Amniotic stem cell (primary cell): ENCODE measurements at places on chromosomes 2 and 18.

GRCh38 chr18:10320791-10321190 lies 133.6 kb upstream of the APCDD1 start:
- DNase-seq, result no peak

GRCh38 chr2:105057005-105057404 lies 19.1 kb downstream of the MRPS9 start:
- DNase-seq, result no peak

GRCh38 chr2:217757108-217757463 lies 245.7 kb downstream of the TNS1 start:
- no peak for DNase-seq

- no peak for DNase-seq
Observed at GRCh38 chr2:234752966-234753365, 198.9 kb upstream of the SH3BP4 start.

- DNase-seq, result no peak
Observed at GRCh38 chr2:73697606-73698005, 39.5 kb downstream of the TPRKB start.

DNA sequence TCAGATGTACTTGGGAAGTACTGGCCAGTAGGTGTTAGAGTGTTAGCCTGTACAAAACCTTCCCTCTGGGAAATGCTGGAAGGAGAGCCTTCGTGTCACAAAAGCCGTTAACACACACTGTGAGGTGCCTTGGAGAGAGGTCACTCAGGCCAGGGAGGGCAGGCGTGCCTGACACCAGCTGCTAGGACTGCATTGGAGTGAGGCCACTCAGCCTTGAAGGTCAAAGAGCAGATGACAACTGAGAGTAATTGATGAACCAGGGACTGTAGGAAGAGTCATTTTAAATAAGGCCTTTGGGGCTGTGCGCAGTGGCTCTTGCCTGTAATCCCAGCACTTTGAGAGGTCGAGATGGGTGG lies 45.4 kb downstream of the ASAP2 start:
- DNase-seq, result no peak
